HFFc6 (cell line): ENCODE measurements at places on chromosomes 2 and 18. TPM values are rescaled to one million over a fixed set of nuclear protein-coding genes. Genes with fewer than 3 reads are reported as not detected.

The UGT1A4 gene
- not detected in 3 replicates for total RNA-seq

The TEKT4 gene
- not detected in 3 replicates for total RNA-seq

The B4GALT6 gene
- total RNA-seq = not detected in 3 replicates

The EPB41L3 gene
- total RNA-seq = 1.3 to 16.4 TPM (median 11.3 TPM) in 3 replicates

The MEIS1 gene
- total RNA-seq = 64.0 to 85.4 TPM (median 78.3 TPM) in 3 replicates

The IL37 gene
- total RNA-seq = not detected in 3 replicates

The GLB1L gene
- total RNA-seq = 4.8 to 5.5 TPM (median 4.8 TPM) in 3 replicates

The TYW5 gene
- total RNA-seq = 5.1 to 6.0 TPM (median 5.1 TPM) in 3 replicates

The TTC27 gene
- total RNA-seq = 18.8 to 23.5 TPM (median 21.0 TPM) in 3 replicates

The IL1B gene
- 2.1 and 5.6 TPM in 2 replicates for total RNA-seq

The C1QL2 gene
- total RNA-seq = not detected in 3 replicates

The CCBE1 gene
- total RNA-seq = 152 and 204 TPM in 2 replicates

The CFAP65 gene
- total RNA-seq = not detected in 3 replicates

The CPLX4 gene
- not detected in 3 replicates for total RNA-seq

DNA sequence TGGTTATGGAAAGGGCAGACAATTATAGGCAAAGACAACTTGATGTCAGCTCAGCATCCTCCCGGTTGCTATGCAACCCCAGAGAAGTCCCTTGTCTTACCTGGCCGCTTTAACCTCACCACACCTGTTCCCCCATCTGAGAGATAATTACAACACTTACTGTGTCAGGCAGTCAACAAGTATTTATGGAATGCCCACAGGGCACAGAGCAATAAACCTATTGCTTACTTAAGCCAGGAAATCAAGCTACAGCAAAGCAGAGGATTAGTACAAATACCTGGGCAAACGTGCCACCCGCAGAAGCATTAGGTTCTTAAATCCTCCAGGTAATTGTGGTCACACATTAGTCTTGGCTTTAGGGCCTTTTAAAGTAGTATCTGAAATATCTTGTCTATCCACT is 320.4 kb upstream of the REV1 start:
- DNase-seq = no peak

- DNase-seq = no peak
These were observed 20.0 kb downstream of the KCNIP3 start for GRCh38 chr2:95317123-95317500.

DNA sequence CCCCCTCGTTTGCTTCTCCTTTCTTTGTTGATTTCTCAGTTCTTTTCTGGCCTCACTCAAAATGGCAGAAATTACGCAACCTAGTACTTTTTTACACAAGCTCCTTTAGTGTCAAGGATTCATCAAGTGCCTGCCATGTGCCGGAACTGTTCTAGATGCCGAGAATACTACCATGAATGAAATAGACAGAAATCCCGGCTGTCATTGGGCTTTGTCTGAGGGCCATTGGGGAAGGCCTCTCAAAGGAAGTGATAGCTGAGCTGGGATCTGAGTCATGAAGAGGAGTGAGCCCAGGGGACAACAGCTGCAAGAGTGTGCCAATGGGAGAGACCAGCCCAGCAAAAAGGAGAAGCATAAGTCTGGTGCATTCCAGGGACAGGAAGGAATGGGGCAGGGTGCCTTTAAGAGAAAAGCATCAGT is 34.3 kb upstream of the PPP1CB start:
- DNase-seq = peak; percentile 23

- peak; percentile 62 for DNase-seq
These were observed 89.7 kb downstream of the POLE4 start for GRCh38 chr2:75047992-75048625.

GRCh38 chr18:3342628-3343027 is 80.7 kb downstream of the MYL12B start:
- no peak for DNase-seq

DNA sequence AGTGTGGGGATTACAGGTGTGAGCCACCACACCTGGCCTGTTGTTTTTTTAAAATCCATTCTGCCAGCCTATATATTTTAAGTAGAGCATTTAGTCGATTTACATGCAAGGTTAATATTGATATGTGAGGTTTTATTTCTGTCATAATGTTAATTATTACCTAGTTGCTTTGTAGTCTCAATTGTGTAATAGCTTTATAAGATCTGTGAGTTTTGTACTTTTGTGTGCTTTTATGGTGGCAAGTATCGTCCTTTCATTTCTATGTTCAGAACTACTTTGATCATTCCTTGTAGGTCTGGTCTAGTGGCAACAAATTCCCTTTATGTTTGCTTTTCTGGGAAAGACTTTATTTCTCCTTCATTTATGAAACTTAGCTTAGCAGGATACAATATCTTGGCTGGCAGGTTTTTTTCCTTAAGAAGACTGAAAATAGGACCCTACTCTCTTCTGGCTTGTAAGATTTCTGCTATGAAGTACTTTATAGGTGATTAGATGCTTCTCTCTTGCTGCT is 51.0 kb upstream of the FAM117B start:
- DNase-seq = no peak

- no peak for DNase-seq
These were observed 264.4 kb downstream of the ERBB4 start for GRCh38 chr2:212274215-212274614.

DNA sequence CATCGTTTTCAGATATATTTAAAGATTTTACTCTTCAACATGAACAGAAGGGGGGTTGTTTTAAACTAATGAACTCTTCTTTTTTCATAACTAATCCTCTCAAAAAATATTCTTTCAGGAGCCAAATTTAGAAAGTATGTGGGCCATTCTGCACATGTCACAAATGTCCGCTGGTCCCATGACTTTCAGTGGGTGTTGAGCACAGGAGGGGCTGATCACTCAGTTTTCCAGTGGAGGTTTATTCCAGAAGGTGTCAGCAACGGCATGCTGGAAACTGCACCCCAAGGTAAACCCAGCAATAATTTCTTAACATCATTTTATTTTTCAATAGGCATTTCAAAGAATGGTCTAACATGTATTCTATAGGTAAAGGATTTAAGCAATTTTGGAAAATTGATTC is 136.0 kb downstream of the EML6 start:
- no peak for DNase-seq

DNA sequence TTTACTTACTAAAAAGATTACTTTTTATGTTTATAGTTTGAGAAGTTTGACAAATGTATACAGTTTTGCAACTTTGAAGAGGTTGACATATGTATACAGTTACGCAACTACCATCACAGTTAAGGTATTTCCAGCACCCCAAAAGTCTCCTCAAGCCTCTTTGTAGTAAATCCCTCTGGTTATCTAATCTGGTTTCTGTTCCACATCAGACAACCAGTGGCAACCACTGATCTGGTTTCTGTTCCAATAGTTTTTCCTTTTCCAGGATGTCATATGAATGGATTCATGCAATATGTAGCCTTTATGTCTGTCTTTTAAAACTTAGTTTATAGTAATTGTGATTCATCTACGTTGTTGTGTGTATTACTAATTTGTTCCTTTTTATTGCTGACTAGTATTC is 23.5 kb downstream of the IFIH1 start:
- DNase-seq = no peak

- DNase-seq = no peak
These were observed 84.2 kb downstream of the LBH start for GRCh38 chr2:30315391-30316063.

DNA sequence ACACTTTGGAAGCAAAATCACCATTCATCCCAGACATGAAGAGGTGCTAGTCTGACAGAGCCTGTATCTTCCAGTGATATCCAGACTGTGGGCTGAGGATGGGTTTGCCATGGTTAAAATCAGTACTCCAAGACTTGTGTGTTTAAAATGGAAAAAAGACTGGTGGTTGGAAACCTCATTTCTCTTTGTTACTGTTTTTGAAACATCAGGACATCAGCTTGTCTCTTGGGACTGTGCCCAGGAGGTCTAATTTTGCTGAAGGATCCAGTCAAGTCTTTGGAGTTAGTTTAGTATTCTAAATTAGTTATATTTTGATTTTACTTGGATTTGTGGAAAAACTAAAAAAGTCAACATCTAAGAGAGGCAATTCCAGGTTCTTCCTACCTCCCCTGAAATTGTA is 578.4 kb downstream of the PLCL1 start:
- no peak for DNase-seq

- no peak for DNase-seq
These were observed 28.4 kb upstream of the ID2 start for GRCh38 chr2:8653485-8653884.

DNA sequence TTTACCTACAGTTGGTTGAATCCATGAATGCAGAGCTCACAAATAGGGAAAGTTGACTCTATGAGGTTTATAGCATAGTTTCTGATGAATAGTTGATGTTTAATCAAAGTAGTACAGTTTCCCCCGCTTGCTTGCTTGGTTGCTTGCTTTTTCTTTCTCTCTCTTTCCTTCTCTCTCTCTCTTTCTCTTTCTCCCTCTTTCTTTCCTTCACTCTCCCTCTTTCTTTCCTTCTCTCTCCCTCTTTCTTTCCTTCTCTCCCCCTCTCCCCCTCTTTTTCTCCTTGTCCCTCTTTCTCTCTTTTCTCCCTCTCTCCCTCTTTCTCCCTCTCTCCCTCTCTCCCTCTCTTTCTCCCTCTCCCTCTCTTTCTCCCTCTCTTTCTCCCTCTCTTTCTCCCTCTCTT is 999.9 kb upstream of the CELF4 start:
- DNase-seq = no peak

DNA sequence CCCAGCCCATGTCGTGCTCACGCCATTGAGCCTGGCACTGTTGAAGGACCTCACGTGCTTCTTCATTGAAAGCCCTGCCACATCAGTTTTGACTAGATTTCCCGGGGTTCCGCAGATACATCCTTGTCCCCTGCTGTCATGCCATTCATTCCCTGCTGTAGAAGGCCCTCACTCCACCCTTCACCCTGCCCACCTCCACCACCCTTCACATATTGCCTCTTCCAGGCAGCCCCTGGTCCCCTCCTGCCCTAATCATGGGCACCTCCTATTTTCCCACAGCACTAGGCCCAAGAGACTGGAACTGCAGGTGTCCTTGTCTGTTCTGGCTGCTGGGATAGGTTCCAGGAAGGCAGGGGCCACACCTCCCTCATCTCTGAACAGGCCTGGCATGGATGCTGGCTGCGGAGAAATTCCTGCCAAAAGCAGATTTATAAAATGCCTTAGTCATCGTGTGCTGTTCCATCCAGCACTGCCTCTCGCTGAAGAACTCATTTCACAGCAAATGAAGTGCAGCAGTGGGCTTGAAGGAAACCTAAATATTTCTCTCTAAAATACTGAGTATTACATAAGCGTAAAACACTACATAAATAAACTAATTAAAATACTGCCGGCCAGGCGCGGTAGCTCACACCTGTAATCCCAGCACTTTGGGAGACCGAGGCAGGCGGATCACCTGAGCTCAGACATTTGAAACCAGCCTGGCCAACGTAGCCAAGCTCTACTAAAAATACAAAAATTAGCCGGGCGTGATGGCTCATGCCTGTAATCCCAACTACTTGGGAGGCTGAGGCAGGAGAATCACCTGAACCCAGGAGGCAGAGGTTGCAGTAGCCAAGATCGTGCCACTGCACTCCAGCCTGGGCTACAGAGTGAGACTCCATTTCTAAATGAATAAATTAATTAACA is 38.4 kb downstream of the EIF4E2 start:
- DNase-seq = peak; percentile 35

GRCh38 chr2:216651351-216651881 is 18.2 kb downstream of the IGFBP2 start:
- peak; percentile 29 for DNase-seq

GRCh38 chr2:10610213-10610910 is 79.4 kb downstream of the NOL10 start:
- DNase-seq = no peak

DNA sequence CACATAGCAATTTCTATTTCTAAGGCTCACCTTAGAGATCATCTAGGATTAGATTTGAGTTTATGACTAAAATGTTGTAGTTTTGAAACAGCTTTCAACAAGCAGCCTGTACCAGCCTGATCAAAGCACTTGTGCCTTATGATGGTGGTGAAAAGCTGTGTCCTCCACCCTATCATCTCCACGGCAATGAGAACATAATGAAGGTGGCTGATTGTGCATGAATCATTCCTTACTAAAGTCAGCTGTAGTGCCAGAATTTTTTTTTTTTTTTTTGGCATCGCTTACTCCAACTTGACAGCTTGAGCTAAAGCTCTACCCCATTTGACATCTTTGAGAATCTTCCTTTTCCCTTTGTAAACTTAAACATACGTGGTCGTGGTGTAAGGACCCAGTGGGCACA is 86.0 kb downstream of the DCC start:
- DNase-seq = no peak

- DNase-seq = no peak
These were observed 10.2 kb downstream of the INSIG2 start for GRCh38 chr2:118098307-118099030.

DNA sequence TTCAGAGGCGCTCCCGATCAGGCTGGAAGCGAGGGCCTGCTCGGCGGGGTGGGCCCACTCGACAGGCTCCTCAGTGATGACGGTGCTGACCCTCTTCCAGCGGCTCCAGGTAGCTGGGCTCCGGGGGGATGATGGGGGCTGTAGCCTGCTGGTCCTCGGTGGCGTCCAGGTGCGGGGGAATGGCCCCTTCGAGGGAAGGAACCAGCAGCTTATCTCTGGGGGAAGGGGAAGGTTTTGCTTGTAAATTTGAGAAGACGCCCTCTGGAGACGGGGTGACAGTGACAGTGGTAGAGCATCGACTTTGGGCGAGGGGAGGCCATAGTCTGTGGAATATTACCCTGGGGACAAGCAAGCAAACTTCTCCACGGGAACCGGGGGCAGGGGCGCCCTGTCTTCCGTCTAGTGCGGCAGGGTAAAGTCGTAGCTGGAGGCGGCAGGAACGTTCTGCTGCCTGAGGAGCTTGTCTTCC is 891.9 kb upstream of the LRRTM1 start:
- no peak for DNase-seq

- no peak for DNase-seq
These were observed 213.9 kb downstream of the FBXO15 start for GRCh38 chr18:73933685-73934084.

GRCh38 chr2:16154501-16155280 is 214.3 kb downstream of the MYCN start:
- no peak for DNase-seq

DNA sequence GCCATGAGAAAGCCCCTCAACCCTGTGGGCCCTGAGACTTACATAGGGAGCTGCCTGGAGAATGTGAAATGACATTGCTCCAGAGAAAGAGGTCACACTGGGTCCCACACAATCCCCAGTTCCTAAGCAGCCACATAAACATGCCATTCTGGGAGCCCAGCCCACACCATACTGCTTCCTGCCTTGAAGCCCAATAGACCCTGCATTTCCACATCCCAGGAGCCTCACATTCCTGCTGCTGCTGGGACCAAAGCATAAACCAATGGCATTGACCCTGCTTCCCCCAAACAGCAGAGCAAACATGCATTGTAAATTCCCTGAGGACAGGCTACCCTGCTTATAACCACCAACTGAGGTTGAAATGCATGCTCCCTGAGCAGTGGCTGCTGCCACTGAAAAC is 1117.6 kb upstream of the SLC39A10 start:
- DNase-seq = no peak

GRCh38 chr2:65198737-65199136 is 28.9 kb upstream of the ACTR2 start:
- peak; percentile 4 for DNase-seq

- DNase-seq = no peak
These were observed 5.4 kb upstream of the KCNE4 start for GRCh38 chr2:223046470-223047040.

GRCh38 chr2:216242365-216242764 is 129.9 kb downstream of the MARCHF4 start:
- DNase-seq = no peak

GRCh38 chr18:49560624-49561288 is 1.1 kb upstream of the LIPG start:
- DNase-seq = no peak

- no peak for DNase-seq
These were observed 103.3 kb upstream of the SLC38A11 start for GRCh38 chr2:165058476-165059265.
